ENCODE measurements at places on chromosomes 6 and 20.

- no peak for DNase-seq
Observed at GRCh38 chr6:48135323-48136084, 24.5 kb upstream of the PTCHD4 start.

GRCh38 chr6:137332637-137333280 is 113.6 kb upstream of the IFNGR1 start:
- no peak for DNase-seq

- no peak for DNase-seq
Observed at GRCh38 chr20:17066902-17067301, 159.9 kb upstream of the PCSK2 start.

DNA sequence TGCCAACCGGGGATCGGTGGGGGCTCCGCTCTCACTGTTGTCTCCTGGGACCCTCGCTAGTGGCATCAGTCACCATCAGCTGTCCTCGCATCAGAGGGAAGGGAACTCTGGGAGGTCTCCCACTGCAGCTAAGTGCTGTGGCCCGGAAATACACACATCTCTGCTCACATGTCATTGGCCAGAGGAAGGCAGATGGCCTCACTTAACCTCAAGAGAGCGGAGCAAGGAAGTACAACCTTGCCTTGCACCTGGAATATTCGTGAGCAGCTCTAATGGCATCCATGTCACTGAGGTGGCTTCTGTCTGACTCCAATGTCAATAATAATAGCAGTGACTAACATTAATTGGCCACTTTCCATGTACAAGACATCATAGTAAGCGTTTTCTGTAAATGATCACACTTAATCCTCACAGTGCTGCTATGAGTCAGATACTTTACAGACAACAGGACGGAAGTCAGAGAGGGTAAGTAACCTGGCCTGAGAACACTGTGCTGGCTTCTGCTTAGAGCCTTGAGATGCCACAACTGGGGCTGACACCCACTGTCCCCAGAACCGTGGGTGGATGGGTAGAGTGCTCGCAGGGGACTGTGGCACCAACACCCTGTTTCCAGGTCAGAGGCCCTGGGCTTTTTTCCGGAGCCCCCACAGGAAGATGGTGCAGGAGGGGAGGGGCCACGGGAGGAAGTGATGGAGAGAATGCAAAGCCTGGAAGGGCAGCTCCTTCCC is 6.0 kb downstream of the LHFPL5 start:
- DNase-seq: no peak

GRCh38 chr20:61795669-61796630 is 269.7 kb downstream of the TAF4 start:
- DNase-seq: no peak

DNA sequence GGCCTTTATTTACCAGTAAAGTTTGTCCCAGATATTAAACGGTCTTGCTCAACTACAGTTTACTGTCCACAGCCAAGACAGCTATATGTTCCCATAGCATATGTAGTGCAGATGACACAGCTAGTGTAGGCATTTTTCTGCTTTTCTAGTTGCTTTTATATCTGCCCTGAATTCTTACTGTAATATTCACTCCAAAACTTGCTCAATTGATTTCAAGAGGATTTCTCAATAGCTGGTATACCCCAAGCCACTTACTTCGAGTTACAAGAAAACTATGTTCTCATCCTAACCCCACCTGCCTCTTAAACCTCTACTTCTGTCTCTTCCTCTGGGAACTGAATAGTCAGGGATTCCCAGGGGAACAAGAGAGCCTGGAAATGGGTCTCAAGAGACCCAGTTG is 18.9 kb upstream of the ROS1 start:
- DNase-seq: no peak

DNA sequence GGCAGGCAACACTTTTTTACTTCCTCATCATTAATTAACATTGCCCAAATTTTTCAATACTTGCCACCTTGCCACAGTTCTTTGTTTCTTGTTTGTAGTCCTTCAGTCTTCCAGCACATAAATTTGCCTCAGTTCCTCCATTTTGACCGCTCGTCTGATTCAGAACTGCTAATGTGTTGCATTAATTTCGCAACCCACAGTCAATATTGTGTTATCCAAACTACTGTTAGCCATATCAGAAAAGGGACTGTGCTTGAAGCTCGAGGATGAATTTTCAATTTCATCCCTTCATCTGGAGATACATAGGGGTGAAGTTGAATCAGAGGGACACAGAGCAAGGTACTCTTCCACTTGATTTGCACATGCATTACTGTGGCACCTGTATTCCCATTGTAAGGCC is 421.5 kb downstream of the CDKAL1 start:
- no peak for DNase-seq

DNA sequence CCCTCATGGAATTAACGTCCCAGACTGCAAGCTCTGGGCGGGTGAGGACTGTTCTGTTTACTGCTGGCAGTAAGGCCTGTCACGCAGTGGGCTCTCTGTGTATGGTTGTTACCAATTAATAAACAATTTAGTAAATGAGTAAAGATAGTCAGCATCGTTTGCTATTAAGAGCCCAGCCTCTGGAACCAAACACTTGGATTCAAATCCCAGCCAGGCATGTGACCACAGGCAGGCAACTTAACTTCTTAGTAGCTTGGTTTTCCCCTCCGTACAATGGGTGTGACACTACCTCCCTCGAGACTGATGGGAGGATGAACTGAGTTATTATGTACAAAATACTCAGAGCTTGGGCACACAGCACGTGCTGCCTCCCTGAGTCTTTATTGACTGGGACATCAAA is 137.7 kb upstream of the ARMC2 start:
- no peak for DNase-seq

DNA sequence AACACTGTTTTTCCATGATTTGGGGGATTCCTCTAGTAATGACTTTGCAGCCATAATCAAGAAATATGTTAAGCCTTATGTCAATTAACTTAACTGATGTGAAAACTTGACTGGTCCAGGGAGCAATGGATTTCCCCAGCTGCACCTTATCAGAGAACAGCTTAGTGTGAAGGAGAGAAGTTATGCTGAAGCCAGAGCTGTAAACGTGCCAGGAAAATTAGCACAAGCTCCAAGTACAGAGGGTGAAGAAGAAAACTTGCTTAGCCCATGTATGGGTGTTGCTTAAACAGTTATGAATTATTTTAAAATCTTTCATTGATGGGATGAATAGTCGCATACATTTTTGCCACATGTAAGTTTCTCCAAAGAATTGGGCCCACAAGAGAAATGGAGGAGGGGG is 214.9 kb upstream of the RNF217 start:
- no peak for DNase-seq

GRCh38 chr6:157653521-157653920 is 169.5 kb upstream of the SNX9 start:
- DNase-seq: no peak

DNA sequence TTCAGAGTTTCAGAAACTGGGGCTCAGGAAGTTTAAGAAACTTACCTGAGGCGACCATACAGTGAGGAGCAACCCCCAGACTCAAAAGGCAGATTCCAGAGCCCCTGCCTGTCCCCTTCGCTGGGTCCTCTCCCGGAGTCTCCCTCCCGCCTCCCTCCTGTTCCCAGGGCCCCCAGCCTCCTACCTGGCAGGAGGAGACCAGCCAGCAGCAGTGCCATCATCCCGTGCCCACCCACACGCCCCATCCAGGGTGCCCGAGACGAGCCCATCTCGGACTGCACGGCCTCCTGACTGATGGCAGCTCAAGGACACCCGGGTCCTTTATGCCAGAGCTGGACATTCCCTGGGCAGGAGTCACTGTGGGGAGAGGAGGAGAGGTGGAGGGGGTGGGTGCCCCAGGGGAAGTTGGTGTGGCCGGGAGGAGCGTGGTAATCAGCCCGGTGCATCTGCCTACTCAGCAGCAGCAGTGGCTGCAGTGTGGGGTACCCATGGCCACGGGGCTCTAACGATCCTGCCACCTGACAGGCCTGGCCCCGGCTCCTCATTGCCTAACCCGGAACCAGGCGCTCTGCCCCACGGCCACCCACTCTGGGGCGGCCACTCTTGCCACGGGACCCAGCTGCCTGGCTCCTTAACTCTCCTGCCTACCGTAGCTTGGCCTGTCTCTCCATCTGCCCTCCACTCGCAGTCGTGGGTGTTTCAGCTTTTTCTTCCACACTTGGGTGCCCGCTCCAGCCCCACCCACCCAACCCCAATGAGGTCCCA is at the start of gene CDSN:
Gene CDSN, minus strand, starts transcription at position 296 of the 765 bp plus-strand sequence. Its CDS starts 27 bp downstream, at position 269.
- DNase-seq: no peak

DNA sequence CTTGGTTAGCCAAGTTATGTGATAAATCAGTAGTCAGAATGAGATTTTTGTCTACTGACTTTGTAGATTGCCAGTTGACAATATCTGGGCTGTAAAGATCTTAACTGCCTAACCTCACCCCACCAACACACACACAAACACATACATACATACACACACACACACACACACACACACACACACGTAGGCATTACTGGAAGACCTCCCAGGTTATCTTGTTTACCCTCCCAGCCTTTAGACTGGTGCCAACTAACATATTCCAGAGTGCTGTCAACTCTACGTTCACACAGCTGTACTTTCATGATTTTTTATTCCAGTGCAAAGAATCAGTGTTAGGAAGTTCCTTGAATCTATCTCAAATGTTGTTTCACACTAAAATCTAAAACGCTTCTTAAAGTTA is 38.9 kb downstream of the BMP5 start:
- DNase-seq: no peak

GRCh38 chr20:45934046-45934585 is 367 bp upstream of the PCIF1 start:
- no peak for DNase-seq

DNA sequence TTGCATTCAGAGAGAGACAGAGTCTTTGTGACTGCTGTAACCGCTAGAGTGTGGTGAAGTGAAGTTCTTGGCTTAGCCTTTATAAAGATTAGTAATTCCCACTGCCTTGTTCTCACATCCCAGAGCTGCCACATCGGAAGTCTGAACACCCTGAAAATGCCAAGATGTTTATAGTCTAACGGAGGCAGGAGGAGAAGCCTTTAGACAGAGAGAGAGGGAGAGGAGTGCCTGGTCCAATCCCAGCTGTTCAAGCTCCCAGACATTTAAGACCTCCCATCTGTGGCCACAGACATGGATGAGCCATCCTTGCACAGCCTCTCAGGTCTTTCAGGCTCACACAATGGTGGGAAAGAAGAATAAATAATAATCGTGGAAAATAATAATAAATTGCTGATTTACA is 1422.8 kb upstream of the EYS start:
- DNase-seq: no peak

- peak; percentile 39 for DNase-seq
Observed at GRCh38 chr20:51639206-51639832, 96.8 kb upstream of the NFATC2 start.

- no peak for DNase-seq
Observed at GRCh38 chr6:37175332-37176267, 5.6 kb downstream of the PIM1 start.

GRCh38 chr20:11473983-11474382 is 443.7 kb upstream of the BTBD3 start:
- DNase-seq: no peak

GRCh38 chr6:133456944-133457343 is 215.8 kb downstream of the EYA4 start:
- DNase-seq: no peak

Measured in stimulated activated CD4-positive, alpha-beta T cell treated with anti-CD3 and anti-CD28 coated beads, Interleukin-1b, Interleukin-23, amount 100 ng/mL, for 24 hours (primary cell).